ENCODE measurements at places on chromosomes 2 and 18.

GRCh38 chr2:60470340-60470739, 83.1 kb downstream of the BCL11A start:
- DNase-seq, result no peak

DNA sequence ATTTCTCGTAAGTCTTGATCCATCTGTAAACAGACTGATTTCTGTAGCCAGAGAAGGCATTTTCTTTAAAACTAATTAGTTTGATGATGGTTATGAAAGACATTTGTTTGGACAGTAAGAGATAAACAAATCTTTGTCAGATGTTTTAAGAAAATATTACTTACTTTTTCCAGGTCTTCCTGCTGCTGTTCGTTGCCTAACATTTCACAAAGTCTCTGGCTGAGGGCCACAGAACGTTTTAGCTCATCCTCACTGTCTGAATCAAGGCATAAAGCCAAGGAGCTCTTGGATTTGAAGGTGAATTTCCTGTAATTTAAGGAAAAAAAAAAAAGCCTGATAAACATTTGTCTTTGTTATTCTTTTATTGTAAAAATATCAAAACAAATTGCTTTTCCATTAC, 57.8 kb downstream of the VIL1 start:
- no peak for DNase-seq

GRCh38 chr2:237128026-237128703, 42.5 kb downstream of the COPS8 start:
- peak; percentile 100 for DNase-seq

GRCh38 chr2:5696945-5697521, 4.8 kb downstream of the SOX11 start:
- DNase-seq, result peak; percentile 25

DNA sequence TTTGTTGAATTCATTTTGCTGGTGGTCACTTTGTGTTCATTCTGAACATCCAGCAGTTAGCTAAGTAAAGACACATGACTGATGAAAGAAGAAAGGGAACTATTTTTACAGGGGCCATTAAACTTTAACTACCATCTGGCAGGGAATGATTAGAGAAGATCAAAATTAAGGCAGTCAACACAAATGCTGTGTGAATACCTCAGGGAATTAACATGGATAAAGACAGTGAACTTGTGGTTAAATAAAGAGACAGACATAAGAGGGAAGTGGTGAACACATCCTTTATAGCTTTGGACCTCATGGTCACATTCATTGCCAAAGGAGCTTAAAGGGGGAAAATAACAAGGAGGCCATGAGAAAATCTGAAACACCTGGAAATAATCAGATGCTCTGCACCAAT, 52.6 kb upstream of the ATP5MC3 start:
- DNase-seq, result no peak

DNA sequence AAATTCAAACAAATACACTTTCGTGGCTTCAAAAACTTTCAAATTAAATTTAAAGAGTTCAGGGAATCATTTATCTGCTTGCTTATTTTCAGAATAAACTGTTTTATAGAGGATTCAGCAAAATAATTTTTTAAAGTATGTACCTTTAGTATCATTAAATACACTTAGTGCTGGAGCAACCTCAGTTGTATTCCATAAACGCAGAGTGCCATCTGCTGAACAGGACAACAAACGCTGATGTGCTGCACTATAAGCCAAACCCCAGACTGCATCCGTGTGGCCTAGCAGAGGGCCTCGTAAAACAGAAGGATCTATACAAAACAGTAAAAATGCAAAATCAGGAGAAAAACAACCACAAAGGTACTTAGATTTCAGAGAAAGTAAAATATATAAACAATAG, 108.6 kb downstream of the STRN start:
- DNase-seq, result no peak

DNA sequence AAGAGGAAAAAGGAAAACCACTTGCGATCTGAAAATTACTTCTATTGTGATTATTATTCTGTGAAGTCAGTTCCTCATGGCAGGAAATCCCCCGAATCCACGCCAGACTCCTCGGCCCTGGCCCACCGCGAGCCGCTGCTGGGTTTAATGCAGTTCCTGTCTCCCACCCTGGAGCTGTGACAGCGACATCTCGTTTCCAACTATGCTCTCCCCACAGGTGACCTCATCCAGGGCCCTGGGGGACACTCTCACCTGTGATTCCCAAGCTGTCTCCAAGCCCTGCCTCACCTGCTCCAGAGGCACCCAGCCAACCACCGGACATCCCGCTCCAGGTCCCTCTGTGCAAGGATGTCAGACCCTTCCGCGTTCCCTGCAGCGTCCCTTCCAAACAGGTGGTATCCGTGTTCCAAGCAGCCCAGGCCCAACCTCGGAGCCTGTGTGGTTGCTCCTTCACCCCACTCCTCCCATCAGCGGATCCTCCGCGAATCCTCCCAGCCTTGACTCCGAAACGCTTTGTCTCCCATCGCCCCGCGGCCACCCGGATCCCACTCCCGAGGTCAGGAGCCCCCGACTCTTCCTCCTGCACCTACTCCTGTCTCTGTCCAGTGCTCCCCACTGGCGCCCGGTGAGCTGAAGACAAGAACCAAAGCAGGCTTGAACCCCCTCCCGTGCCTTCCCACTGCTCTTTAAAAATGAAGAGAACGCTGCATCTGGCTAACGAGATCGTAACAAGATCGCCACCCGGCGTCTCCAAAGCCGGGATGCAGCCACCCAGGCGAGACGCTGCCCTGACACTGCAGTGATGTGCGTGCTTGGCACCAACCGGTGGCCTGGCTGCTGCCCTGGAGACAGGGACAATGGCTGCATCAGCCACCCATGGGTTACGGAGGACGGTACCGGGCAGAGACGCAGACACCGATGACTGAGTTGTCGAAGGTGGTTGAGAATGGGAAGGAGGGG, 96.5 kb downstream of the NDUFA10 start:
- no peak for DNase-seq

DNA sequence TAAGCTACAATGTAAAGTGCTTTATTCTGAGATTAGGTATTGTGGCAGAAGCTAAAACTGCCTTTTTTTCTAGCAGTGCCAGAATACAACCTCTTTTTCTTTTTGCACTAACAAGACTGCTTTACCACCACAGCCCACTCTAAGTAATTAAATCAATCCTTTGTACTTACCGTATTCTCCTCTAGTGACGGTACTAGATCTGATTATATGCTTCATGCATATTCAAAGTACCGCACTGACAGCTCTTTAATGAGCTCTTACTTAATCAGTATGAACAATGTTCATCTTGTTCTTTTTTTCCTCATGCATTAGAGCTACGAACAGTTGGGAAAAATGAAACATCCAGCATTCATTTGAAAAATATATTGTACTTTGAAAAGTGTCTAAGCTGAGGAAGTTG, 16.1 kb upstream of the OTX1 start:
- no peak for DNase-seq

DNA sequence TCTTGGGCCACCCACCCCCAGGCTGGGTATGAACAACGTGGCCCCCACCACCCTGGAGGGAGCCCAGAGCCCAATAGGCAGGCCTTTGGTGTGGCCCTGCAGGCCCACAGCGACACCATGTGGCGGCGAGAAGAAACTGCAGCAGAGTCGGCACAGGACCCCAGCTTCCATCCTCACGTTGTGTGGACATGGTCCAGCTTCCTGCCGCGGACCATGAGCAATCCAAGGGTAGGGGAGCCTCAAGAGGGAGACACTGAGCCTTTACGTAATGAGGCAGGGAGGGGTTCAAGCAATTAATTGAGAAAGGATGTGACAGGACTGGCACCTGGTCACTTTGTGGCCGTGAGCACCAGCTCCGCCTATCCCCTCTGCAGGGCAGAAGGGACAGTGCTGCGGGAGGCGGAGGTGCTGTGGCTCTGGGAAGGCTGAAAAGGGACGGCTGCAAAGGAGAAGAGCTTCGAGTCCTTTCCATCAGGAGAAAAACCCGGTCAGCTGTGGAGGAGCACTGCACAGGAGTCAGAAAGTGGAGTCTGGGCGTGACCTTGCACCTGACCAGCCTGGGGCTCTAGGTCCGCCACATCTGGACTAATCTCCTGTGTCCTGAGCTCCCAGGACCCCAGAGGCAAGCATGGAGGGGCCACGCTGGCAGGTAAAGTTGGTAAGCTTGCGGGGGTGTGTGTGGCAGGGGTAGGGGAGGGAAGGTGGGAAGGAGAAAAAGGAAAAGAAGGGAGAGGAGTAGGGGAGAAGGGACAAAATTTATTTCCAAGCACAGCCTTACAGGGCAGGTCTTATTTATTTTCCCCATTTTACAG, 44.9 kb downstream of the TMEM37 start:
- no peak for DNase-seq

DNA sequence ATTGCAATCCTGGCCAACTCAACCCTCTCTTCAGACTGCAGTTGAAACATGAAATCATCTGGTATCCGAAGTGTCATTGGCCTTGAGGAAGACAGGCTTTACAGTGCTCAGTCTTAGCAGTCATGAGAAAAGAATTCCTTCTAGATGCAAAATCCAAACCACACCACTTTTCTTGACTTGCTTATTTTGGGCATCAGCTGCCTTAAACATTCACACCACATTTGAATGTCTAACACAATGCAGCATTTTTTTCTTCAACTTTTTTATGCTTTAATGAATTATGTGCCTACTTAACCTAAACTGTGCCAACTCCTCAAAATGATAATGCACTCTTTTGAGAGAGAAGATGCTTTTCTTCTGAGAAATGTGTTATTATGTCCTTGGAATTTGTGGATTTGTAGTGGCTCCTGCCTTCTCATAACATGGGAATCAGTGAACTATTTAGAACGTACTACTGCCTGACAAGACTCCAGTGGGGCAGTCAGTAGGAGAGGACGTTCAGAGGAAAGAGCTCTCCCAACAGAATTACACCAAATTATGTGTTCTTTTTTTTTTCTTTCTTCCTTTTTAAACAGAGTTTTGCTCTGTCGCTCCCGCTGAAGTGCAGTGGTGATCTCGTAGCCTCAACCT, 3.2 kb upstream of the FAM98A start:
- no peak for DNase-seq

GRCh38 chr2:111918383-111918806, 20.0 kb downstream of the MERTK start:
- DNase-seq, result peak; percentile 68

GRCh38 chr2:231632559-231633142, 40.0 kb downstream of the TEX44 start:
- DNase-seq, result peak; percentile 76

GRCh38 chr2:36399050-36399449, 43.5 kb downstream of the CRIM1 start:
- no peak for DNase-seq

DNA sequence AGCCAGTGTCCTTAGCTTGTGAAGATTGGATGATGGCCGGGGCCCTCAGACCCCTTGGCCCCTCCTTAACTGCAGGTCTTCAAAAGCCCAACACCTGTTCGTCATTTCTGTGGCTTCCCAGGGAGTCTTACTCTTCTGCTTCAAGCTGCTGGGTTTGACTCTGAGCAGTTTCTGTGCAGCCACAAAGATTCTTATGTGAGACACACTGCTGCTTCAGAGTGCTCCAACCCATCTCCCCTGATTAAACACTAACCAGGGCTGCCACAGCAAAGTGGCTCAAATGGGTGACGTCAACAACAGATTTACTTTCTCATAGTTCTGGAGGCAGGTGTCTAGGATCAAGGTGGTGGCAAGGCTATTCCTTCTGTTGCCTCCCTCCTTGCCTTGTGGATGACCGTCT, 40.8 kb downstream of the TSN start:
- DNase-seq, result no peak

DNA sequence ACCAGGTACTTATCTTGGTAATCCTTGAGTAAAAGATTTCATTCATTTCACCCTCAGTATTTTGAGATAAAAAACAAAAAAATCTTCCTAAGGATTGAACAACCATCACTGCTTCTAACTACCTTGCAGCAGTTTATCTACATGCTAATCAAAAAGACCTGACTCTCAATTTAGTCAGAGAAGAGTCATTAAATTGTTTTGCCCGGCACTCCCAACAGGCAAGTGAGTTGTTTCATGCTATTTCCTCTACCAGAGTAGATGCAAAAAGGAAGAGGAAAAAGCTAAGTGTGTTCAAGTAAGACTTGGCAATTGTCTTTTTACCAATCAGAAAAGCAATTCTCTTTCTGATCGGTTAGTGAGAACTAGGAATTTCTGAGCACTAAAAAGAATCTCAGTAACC, 39.5 kb downstream of the MYO5B start:
- no peak for DNase-seq

DNA sequence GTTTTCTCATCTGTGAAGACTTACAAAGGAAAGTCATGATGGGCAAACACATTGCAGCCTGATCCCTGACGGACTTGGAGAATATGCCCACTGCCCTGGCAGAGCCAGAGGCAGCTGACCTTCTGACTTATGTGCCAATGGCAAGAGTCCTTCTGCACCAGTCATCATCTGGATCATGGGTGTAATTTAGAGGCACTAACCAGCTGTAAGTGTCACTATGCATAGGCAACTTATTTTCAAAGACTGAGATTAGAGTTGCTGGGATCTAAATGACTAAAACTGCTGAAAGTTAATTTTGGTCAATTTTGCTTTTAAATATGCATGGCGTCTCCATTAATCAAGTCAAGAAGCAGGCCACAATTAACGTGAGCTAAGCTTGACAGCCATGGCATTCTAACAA, 261.2 kb downstream of the BCL11A start:
- DNase-seq, result no peak

DNA sequence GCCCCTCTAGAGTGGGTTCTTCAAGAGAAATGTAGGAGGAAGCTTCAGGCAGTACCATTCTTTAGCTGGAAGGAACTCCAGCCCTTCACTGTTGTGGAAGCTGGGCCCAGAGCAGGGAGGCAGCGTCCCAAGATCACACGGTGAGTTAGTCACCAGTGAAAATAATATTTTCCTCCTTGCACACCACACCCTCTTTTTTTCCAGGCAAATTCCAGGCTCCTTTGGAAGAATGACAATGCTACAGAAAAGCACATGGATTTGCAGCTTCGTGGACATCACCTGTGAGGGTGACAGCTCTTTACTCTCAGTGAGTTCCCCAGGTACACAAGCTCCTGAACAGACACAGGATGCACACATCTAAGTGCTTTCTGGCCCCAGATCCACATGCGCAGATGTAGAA, 157.1 kb downstream of the COL6A3 start:
- DNase-seq, result peak; percentile 88

DNA sequence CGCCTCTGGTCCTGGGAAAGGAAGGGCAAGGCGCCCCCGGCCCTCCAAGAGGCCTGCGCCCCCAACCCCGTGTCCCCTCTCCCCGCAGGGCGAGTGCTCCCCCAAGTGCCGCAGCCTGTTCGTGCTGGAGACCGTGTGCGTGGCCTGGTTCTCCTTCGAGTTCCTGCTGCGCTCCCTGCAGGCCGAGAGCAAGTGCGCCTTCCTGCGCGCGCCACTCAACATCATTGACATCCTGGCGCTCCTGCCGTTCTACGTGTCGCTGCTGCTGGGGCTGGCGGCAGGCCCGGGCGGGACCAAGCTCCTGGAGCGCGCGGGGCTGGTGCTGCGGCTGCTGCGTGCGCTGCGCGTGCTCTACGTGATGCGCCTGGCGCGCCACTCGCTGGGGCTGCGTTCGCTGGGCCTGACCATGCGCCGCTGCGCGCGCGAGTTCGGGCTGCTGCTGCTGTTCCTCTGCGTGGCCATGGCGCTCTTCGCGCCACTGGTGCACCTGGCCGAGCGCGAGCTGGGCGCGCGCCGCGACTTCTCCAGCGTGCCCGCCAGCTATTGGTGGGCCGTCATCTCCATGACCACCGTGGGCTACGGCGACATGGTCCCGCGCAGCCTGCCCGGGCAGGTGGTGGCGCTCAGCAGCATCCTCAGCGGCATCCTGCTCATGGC, 52.4 kb downstream of the SLC66A2 start:
- no peak for DNase-seq
